NCI-H187 (cell line): ENCODE measurements at places on chromosomes 1 and 21.

DNA sequence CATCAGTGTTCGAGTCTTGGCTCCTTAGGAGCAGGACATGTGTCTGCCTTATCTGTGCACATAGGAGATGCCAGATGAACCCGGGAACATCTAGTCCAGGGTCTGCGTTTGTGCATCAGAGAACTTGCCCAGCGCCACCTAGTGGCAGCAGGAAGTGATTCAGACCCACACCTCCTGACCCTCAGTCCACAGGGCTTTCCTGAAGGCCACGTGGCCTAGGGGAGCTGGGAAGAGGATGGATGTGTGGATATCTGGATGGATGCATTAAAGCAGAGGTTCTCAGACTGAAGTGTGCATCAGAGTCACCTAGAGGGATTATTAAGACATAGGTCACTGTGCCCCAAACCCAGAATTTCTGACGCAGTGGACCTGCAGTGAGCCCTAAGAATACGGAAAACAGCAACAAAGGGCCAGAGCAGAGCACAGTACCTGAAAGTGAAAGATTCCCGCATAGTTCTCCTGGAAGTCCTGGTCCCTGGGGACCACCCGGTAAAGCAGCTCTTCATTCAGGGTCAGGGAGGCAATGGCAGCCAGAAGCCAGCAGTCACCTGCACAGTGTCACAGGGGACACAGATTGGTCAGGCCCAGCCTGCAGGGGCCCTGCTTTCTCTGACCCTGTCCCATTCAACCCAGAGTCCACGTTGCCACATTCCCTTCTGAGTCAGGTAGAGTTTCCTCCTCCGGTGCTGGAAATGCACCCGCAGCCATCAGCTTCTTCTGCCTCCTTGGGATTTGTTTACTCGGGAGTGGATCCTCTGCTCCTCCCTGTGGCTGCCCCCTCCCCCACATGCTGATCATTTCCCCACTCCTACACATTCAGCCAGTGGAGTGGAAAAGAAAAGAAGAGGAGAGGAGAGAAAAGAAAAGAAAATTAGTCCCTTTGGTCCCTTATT lies 37.0 kb downstream of the CAPN8 start:
- no peak for DNase-seq

DNA sequence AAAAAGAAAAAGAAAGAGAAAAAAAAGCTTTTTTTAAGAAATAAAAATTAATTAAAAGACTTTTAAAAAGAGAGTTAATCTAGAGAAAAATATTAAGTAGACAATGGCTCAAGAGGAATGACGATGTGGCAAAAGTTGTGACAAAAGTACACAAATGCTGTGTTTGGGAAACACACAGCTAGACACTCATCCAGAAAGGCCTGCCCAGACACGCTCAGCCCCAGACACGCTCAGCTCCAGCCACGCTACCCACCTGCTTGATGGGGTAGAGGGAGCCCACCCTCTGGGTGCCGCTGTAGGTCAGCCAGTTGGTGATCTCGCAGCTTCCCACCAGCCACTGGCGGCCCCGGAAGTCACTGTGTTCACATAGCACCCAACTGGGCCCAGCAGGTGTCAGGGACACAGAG lies 10.2 kb downstream of the CD52 start:
- DNase-seq = no peak

GRCh38 chr1:206411321-206411720 lies 59.0 kb upstream of the IKBKE start:
- no peak for DNase-seq

- DNase-seq = no peak
Observed at GRCh38 chr1:230749150-230749549, 2.0 kb downstream of the CAPN9 start.

DNA sequence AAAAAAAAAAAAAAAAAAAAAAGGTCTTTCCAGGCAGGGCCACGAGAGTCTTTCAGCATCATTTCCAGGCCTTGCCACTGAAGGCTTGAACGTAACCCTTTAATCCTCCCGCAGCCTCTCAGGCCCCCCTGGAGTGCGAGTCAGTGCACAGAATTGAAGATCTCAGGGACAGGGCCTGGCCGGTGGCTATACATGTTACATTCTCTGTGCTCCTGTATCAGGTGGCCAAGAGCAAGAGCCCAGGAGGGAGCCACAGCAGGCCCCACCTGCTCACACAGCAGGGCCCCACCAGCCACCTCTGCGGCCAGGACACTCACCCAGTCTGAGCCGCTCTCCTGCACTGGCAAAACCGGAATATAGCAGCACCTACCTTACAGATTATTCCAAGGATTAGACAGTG lies 34.1 kb upstream of the SLC25A33 start:
- no peak for DNase-seq
